Keratinocyte (primary cell): ENCODE measurements at places on chromosomes 5 and 9. TPM values are rescaled to one million over a fixed set of nuclear protein-coding genes. Genes with fewer than 3 reads are reported as not detected.

- no peak for DNase-seq
Measured at GRCh38 chr9:93397661-93398373, 53.7 kb upstream of the FAM120A start.

DNA sequence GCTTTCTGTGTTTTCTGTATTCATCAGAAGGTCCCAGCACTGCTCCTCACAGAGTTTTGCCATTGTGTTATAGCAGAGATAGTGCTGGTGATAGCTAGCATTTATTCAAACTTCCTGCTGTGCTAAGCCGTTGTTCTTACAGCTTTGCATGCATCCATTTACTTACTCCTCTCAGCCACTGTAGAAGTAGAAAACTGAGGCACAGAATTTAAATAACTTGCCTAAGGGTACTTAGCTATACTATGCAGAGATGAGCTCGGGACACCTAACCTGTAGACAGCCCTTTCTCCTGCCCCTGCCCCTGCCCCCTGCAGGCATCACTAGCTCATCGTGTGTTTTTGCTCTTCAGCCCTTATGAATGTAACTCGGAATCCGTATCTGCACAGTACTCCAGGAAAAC, 227.6 kb downstream of the SAXO1 start:
- DNase-seq, result no peak

DNA sequence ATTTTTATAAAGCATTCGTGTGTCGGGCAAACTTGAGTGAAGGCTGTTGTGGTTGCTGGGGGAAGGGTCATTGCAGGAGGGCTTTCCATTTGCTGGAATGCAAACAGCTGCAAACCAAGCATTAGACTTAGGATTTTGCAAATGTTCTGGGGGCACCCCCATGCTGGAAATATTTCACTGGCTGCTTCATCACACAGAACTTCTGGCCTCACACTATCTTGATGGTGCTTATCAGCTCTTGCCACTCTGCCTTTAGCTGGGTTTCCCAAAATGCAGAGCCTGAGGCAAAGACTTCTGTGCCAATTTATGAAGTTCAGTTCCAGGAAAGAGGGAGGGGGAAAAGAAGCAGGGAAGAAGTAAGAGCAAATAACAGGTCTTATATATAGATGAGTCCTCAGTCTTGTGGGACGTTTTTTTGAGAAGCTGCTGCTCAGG, 8.6 kb upstream of the COL15A1 start:
- no peak for DNase-seq

DNA sequence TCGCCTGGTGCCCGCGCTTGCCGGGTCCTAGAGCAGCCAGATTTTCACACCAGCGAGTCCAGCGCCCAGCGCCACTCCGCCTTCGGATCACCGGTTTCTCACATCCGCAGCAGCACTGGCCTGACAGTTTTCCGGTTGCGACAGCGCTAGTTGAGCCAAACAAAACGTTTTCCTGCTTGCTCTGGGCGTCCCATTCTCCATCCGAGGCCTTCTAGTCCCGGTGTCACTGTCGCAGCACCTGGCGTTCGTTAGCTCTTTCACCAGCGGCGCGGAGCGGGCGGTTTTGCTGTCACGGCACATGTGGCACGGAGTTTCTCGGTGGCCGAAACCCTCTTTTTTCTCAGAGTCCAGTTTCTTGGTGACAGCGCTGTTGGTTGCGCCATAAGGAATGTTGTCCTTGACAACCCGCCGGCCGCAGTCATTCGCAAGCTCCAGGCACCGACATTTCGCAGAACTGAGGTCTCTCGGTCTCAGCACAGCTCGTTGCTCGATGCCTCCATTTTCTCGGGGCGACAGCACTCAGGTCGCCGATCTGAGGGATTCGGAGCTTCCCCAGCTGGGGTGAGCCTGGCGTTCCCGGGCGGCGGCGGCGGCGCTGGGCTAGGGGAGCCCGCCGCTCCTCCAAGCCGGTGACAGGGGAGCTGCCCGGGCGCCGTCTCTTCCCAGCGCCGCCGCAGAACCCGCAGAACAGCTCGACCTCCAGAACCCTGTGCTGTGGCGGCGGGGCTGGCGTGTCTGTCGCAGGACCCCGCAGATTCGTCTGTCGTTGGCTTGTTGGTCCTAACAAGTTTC, 47.8 kb downstream of the ANXA2R start:
- DNase-seq, result no peak

GRCh38 chr9:133994353-133995011, 2.4 kb upstream of the VAV2 start:
- no peak for DNase-seq

- no peak for DNase-seq
Measured at GRCh38 chr5:108634617-108635288, 112.9 kb upstream of the FER start.

GRCh38 chr5:176771102-176771845, 39.1 kb upstream of the UNC5A start:
- no peak for DNase-seq

DNA sequence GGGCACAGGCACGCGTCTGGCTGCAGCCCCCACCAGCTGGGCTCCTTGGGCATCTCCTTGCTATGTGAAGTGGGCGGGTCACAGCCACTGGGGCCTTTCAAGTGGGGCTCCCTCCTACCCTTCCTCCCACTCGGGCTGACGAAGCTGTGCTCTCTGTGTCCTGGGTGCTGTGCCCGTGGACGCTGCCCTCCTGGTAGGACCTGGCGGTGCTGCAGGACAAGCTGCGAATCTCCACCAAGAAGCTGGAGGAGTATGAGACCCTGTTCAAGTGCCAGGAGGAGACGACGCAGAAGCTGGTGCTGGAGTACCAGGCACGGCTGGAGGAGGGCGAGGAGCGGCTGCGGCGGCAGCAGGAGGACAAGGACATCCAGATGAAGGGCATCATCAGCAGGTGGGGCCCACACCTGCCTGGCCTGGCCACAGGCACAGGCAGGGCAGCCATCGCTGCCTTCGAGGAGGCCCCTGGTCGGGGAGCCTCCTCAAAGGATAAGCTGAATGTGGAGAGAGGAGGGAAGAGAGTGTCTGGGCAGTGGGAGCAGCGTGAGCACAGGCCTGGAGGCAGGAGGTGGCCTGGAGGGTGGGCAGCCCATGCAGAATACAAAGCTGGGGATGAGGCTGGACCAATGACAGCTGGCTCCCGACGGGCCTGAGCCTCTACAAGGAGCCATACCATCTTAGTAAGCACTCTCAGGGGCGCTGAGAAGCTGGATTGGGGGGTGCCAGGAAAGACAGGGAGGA, 124.7 kb downstream of the DAB2IP start:
- no peak for DNase-seq

The IFNK gene
- polyA plus RNA-seq, result 20.6 to 32.7 TPM (median 29.2 TPM) in 3 replicates
